ENCODE measurements at places on chromosomes 2 and 18.
A peak's percentile ranks its signal among the peaks of the same experiment; 100 is the strongest.

DNA sequence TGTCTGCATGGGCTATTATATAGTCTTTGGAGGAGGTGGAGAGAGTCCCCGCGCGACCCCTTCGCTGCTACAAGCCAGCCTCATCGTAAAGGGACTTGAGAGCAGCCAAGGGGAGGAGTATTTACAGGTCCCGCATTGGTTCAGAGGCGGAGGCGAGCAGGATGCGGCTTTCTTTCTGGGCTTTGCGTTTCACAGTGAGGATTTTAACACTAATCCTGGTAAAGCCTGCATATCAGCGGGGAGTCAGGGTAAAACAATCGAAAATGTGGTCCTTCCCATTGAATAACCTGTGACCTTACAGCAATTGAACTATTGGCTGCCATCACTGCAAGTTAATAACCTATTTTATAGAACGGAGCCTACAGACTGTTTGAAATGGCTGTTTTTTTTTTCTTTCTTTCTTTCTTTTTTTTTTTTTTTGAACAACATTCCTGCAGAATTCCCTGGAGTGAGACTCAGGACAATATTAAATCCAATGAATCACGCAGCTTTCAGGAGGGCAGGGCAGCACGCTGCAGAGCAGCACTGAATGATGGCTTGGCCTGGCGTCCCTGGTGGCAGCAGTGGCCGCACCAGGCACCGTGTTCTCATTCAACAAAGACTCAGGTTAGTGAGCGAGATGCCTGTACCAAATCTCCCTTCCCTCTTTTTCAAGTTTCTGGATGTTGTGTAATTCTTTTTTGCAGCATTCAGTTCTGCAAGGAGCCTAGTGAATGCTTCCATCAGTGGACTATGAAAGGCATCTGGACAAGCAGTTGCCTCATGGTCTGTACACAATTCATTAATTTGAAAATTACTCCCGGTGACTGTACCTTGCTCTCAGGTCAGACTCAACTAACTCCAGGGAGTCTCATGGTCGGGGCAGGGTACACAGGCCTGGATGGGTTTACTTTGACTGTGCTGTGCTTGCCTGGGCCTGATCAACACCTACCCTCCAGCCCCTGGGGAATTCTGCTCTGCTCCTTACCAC lies 19.8 kb downstream of the SMIM21 start:
- DNase-seq, result peak; percentile 79

GRCh38 chr2:43078781-43079755 lies 147.3 kb downstream of the ZFP36L2 start:
- peak; percentile 37 for DNase-seq

GRCh38 chr2:88561646-88562388 lies 65.4 kb downstream of the EIF2AK3 start:
- no peak for DNase-seq

GRCh38 chr2:133389569-133389968 lies 178.7 kb downstream of the NCKAP5 start:
- DNase-seq, result no peak

DNA sequence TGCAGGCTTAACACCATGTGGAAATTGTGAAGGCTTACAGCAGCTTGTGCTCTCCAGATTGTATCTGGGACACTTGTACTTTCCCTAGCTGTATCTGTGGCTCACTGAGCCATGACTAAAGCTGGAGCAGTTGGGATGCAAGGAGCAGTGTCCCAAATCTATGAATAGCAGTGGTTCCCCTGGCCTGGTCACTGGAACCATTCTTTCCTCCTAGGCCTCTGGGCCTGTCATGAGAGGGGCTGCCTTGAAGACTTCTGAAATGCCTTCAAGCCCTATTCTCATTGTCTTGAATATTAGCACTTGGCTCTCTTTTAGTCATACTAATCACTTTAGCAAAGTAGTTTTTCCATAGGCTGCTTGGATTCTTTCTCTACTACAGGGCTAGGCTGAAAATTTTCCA lies 186.8 kb upstream of the LRATD1 start:
- no peak for DNase-seq

DNA sequence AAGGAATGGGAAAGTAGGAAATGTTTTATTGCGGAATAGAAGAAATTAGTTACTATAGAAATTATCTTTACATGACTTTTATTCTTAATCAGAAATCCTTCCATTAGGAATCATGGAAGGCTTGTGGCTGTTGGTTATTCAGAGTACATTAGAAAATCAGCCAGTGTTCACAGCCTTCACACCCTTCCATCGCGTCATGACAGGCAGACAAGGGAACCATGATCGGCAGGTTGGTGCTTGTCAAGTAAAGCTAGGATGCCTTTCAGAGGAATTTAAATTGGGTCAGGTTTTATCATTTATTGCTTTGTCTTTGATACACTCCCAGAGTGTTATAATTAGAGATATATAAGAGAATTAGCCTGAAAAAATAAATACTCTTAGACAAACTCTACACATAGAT lies 400.6 kb downstream of the THSD7B start:
- DNase-seq, result no peak

GRCh38 chr2:109481196-109481555 lies 132.6 kb downstream of the SEPTIN10 start:
- no peak for DNase-seq

DNA sequence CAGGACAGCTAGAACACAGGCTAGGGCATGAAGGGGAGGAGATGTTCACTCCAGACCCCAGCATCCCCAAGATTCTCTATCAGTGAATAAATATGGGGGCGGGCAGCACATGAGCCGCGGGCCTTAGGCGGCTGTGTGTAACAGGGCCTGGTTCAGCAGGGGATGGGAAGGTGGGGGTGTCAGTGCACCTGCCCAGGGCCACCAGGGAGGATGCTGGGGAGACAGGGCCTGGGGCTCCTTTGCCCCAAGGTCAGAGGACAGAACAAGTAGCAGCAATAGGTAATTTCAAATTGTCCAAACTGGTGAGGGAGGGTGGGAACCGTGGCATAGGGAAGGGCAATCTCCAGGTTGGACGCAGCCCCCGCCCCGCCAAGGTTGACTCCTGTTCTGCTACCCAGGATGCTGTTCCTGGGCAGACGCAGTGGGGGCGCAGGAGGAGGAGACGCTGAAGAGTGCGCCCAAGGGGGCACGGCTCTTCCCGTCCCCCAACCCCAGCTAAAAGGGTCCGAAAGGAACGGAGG lies 16.2 kb downstream of the CYP26B1 start:
- no peak for DNase-seq

- DNase-seq, result peak; percentile 83
Observed at GRCh38 chr2:54635554-54636152, 87.8 kb upstream of the EML6 start.

- peak; percentile 6 for DNase-seq
Observed at GRCh38 chr2:223260681-223261080, 208.7 kb downstream of the KCNE4 start.

- DNase-seq, result no peak
Observed at GRCh38 chr18:73697353-73697752, 450.3 kb downstream of the FBXO15 start.

- peak; percentile 47 for DNase-seq
Observed at GRCh38 chr2:136246086-136246669, 128.2 kb upstream of the CXCR4 start.

DNA sequence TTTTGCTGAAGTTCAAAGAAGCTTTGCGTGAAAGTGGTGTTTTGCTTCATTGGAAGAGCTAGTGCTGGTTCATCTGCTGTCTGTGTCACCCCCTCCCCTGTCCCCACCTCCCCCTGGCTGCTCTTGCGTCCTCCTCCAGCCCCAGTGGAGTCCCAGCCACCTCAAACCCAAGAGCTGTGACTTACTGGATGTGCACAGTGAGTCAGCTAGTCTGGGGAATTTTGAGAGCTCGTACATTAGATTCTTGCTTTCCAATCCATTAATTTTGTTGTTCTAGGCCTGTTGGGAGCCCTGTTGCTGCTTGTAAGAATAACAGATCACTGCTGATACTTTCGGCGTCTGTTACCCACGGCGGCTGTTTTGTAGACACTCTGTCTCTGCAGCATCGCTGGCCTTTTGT lies 412.1 kb downstream of the TSN start:
- no peak for DNase-seq

DNA sequence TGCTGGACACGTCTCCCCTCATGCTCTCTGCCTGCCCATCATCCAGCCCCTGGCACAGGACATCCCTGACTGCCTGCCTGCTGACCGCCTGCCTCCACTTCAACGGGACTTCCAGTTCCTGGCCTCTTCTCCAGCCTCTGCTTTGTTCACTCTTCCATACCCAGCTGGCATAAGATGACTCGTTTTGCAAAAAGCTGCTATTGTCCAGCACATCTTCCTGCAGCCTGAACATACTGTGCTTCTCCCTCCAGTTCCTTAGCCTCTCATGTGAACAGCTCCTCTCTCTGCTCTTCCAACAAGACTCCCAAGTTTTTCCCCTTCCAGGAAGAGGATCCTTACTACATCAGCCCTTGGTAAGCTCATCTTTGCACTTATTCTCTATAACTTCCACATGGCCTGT lies 62.4 kb upstream of the SKOR2 start:
- DNase-seq, result peak; percentile 18

DNA sequence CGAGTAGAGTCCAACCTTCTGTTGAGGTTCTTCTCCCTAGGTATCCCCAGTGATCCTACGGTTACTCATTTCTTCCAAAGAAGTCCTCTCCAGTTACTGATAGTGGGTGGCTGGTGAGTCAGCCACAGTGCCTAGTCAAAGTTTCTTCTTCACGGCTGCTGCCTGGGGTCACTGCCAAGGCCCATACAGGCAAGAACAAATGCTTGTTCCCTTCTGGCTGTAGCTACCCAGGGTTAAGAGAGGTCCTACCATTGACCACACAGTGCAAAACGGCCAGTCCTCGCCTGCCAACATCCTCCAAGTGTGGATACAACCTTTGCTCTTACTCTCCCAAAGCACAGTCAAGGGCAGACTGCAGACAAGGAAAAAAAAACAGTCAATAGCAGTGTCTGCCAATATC lies 2.9 kb upstream of the PTPN4 start:
- DNase-seq, result peak; percentile 51

GRCh38 chr18:3679241-3679640 lies 229.3 kb downstream of the TGIF1 start:
- no peak for DNase-seq

GRCh38 chr2:8453904-8454302 lies 228.0 kb upstream of the ID2 start:
- peak; percentile 22 for DNase-seq
